ENCODE measurements at places on chromosomes 12 and 14.
A peak's percentile ranks its signal among the peaks of the same experiment; 100 is the strongest.

DNA sequence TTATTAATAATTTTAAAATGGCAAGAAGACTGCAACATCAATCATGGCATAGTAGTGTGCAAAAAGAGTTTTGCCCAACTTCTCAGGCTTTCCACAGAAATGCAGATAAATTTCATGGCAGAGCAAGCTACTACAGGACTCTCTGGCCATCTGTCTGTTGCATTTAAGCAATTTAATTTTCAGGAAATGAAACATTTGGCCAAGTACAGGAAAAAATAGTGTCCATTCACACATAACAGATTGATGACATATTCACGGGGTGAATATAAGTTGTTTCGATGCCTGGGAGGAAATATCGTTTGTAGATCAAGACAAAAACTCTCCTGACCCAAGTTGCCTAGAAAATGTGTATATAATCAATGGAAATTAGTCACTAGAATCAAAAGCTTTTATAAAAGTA, 324.0 kb downstream of the PRKD1 start:
- DNase-seq: no peak

- no peak for DNase-seq
These were observed 51.3 kb downstream of the SCN8A start for GRCh38 chr12:51642286-51642685.

DNA sequence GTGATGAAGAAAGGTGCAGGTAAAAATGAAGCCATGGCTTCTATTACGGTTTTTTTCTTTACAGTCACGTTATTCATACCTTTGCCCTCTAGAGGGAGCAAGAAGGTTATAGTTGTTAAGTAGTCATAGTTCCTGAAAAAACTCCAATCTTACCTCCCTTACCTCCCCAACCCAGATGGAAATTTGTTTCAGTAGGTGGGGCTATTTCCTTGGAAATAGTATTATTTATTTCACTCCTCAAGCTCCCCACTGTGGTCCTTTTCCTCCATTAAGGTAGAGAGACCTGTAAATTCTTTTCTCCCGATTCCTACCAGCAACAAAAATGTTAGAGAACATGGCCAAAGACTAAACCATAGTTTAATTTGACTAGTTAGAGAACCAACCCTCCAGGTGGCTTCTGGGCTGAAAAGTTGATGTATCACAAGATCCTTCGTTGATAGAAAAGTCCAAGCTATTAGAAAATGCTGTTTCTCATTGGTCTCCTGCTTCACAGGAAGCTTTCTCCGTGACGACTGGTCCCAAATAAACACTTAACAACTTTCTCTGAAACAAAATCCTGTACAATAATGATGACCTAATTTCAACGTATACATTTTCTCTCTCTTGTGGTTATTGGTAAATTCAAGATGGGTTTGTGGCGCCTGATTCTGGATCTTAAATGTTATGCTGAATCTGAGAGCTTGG, 43.5 kb downstream of the TMX1 start:
- no peak for DNase-seq

GRCh38 chr14:75297411-75298040, 18.9 kb downstream of the FOS start:
- DNase-seq: no peak

DNA sequence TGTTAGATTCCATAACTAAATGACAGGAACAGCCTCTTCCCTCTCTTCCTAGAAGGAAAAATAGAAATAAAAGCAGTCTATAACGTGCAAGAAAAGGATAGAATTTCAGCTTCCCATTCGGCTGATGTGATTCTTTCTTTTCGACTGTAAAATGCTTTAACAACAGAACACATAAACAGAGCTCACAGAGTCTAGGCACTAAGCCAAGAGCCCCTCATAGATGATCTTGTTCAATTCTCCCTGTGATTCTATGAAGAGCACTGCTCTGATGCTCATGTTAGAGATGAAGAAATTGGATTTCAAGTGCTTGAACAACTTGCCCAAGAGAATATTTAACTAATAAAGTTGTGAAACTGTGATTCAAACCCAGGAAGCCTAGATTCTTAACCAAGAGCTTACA, 232.7 kb downstream of the RPAP3 start:
- DNase-seq: no peak

- DNase-seq: no peak
These were observed 56.6 kb downstream of the GALNT16 start for GRCh38 chr14:69316449-69317101.

GRCh38 chr12:52360106-52360662, 7.1 kb downstream of the KRT85 start:
- DNase-seq: no peak

- no peak for DNase-seq
These were observed 4.5 kb downstream of the USP15 start for GRCh38 chr12:62264706-62265105.

- DNase-seq: no peak
These were observed 18.2 kb upstream of the STRAP start for GRCh38 chr12:15863984-15864383.

DNA sequence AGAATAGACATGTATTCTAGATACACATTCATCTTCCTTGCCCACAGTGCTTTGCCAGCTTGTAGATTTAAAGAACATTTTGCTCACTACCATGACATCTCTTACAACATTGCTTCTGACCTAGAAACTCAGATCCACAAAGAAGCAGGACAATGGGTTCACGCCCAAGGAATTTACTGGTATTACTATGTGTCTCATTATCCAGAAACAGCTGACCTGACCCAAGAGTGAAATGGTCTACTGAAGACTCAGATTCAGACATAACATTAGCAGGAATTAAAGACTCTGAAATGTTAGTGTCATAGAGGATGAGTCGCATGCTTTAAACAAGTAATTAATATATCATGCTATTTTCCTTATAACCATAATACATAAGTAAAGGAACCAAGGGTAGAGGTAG, 731.4 kb downstream of the GALC start:
- no peak for DNase-seq

GRCh38 chr12:131747276-131748177, 36.6 kb downstream of the SFSWAP start:
- DNase-seq: no peak

DNA sequence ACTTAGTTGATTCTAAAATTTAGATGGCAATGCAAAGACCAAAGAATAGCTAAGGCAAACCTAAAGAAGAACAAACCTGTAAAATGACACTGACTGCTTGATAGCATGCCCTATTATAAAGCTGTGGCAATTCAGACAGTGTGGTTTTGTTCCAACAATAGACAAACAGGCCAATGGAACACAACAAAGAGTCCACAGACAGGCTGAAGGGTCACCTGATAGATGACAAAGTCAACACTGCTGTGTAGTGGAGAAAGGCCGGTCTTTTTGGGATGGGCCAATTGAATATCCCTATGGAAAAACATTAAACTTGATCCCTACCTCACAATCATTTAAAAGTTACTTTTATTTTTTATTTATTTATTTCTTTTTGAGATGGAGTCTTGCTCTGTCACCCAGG, 33.8 kb upstream of the SLC25A3 start:
- no peak for DNase-seq

DNA sequence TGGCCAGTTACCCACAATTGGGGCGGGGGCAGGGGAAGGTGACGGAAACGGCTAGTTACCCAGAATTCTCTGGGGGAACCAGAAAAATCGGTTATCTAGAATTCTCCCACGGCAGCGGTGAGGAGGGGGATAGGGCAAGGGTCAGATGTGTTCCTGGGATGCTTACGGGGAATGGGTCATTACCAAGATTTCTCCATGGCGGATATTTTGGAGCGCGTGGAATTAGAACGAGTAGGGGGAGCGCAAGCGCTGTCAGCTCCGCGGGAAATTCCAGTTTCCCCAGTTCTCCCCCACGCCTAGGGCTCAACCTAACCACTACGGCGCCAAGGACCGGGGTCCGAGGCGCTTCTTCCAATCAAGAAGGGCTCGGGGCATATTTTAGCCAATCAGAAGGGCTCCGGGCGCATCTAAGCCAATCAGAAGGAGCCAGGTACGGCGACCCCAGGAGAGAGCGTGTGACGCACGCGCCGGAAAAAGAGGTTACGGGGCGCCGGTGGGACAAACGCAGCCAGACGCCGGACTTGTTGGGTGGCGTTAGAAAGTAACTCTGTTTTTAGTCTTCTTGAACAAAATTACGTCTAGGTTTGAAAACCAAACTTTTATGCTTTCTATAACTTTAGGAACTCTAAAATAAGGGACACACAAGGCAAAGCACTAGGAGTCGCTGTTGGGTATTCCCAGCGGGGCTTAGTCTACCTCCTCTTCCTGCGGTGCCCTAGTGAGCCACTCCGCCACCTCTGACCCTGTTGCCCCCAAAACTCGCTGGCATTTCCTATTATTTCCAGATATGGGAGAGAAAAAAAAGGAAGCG, at the start of gene PAN2:
TSS of gene PAN2 (minus strand) at position 322 of the 811 bp plus-strand sequence. CDS start 906 bp downstream, outside the sequence.
- DNase-seq: peak; percentile 88

DNA sequence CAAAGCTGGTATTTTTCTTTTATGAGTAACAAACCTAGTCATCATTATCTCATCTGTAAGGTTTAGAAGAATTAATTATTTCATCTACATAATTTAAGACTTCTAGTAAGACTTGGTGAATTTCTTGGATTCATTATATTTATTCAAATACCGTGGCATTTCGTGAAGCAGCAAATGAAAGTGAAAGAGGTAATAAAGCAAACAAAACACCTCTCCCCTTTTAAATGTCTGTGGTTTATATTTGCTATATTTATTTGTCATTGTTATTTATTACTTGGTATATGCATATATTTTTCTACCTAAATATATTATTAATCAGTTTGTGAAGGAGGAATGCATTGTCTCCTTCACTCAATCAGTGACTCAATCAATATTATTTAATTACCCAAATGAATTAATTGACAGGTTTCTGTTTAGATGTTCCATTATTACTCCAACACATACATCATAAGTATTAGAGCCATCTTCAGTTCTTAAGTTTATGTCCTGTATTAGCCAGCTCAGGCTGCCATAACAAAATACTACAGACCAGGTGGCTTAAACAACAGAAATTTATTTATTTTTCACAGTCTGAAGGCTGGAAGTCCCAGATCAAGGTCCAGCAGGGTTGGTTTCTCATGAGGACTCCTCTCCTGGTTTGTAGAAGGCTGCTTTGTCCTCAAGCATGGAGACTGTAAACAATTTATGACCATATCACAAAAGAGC, 6.6 kb downstream of the CFAP54 start:
- no peak for DNase-seq

DNA sequence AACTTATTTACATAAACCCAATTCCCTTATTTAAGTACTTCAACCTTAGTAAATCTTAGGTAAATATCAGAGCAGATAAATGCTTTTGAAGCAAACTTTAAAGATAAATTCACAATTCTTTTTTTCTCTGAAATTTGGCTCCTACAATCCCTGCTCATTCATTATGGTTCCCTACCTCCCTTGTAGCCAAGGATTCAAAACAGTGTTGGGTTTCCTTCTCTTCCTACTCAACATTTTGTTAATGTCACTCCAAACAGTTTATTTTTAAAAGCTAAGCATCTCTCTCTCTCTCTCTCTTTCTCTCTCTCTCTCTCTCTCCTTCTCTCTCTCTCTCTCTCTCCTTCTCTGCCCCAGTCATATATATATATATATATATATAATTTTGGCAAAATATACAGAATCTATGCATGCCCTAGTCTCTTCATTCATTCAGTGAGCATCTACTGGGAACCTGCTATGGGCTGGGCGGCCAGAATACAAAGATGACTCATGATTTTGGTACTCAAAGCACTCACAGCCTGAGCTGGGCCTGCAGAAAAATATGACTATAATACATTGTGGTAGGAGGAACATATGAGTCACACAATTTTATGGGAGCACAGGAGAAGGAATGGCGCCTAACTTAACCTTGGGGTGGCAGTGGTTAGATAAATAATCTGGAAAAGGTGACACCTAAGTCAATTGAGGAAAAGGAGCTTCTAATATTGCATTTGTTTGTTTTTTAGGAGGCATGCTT, 123.7 kb upstream of the DHRS4 start:
- no peak for DNase-seq
